Memory B cell (primary cell): ENCODE measurements at places on chromosomes 2 and 18.

GRCh38 chr18:27674411-27674810 lies 489.3 kb upstream of the CHST9 start:
- DNase-seq = no peak

GRCh38 chr18:62634458-62634857 lies 80.9 kb upstream of the PHLPP1 start:
- DNase-seq = no peak

- no peak for DNase-seq
Measured at GRCh38 chr2:45380131-45380836, 230.8 kb downstream of the SRBD1 start.

DNA sequence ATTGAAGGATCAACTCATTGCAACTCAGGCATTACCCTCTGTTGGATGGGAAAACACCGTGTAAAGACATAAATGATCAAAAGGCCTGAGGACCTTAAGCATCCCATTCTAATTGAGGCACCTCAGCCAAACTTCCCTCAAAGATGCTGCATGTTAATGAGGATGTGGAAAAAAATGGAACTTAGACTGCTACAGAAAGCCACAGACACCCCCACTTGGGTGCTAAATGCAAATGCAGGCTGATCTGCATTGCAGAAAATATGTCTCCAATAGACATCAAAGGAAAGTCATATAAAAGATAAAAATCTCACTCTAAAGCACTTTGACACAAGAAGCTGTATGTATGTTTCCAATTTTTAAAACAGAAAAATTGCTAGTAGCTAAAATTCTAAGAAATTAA lies 504.7 kb downstream of the KCNJ3 start:
- DNase-seq = no peak

DNA sequence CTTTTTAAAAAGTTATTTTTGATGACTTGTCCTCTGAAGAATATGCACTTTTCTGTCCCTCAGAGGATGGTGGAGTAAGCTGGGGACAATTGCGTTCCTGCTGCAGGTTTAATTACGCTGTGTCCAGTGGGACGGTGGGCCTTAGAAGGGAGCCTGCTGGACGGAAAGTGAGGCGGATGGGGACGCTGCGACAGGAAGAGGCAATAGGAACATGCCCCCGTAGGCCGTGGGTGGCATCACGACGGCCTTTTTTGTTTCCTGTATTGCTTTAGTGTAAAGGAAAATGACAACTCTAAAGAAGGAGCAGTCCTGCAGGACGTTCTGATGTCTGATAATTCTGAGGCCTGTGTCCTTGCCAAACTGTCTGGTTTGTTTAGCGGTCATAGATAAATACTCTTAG lies 121.6 kb downstream of the NFATC1 start:
- no peak for DNase-seq
